ENCODE measurements at places on chromosomes 5 and 9.
A peak's percentile ranks its signal among the peaks of the same experiment; 100 is the strongest.

DNA sequence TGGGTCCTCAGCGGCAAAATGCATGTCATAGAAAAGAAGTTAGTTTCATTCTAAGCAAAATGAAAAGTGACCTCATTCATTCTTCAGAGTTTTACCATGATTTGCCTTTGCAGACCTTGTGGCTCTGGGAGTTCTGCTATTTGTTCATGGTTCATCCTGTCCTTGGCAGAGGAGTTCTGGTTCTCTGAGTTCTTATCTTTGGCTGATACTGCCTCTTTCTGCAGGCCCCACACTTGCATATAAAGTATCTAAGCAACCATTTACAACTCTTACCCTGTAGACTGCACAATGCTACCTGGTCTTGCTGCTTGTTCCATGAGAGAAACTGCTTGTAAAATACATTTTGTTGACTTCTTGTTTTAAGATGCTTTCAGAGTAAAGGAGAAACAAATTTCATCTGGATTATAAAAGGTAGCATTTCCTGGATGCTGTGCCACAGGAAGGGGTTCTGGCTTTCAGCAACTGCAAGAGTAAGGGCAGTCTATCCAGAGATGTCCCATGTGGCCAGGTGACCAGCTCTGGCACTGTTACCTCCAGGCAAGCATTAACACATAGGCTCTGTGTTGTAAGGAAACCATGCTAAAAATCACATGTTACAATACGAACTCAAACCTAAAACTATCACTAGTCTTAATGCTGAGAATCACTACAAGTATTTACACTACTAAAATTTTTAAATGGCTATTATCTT is 513.2 kb downstream of the SPOCK1 start:
- peak; percentile 70 for DNase-seq
- peak overlapping the region; percentile 63 for H3K27ac ChIP-seq
- H3K4me1 ChIP-seq, result peaks cover 21% of the 10 kb centered on the region
- no peaks in the 10 kb centered on the region for H3K27me3 ChIP-seq

DNA sequence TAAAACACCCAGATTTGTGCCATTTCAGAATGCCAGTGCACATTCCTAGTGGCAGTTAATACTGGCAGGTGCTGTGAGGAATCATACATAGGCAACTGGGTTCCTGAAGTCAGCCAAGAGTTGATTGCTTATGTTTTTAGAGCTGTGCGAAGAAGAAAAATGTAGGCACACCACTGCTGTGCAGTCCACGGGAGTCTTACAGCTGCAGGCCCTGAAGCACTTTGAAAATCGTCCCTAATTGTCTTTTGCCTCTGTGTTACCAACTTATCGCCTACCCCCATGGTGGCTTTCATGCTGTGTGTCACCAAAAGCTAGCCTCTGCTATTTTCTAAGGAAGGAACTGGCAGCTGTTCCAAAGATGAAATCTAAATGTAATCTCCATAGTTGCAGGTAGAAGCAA is 263.9 kb downstream of the ARRDC3 start:
- peaks cover 15% of the 10 kb centered on the region for H3K4me1 ChIP-seq
- no peak overlapping the region for H3K4me3 ChIP-seq
- no peaks in the 10 kb centered on the region for H3K36me3 ChIP-seq
- H3K27me3 ChIP-seq, result no peaks in the 10 kb centered on the region

DNA sequence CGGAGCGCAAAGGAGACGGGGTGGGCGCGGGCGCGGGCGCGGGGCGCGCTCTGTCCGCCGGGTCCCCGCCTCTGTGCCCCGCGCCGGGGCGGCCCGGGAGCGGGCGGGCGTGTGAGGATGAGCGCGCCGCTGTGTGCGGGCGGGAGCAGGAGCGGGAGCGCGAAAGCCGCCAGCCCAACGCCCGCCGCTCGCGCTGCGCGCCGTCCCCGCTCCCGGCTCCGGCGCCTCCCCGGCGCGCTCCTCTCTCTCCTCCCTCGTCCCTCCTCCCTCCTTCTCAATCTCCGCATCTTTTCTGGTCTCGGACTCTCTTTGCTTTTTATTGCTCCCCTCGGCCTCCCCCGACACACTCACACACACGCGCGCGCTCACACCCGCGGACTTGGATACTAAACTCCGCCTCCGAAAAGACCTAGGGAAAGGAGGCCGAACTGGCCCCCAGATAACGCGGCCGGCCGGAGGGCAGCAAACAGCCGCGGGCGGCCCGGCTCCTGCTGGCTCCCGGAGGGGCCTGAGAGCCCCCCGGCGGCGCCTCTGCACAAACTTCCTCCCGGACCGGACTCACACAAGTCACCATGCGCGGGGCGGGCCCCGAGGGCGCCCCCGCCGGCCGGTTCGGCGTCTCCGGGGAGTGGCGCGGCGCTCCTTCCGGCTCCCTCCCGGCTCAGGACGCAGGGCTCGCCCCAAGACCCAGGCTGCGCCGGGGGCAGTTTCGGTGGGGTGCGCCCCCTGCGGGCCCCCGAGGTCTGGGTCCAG is at the start of gene FIBCD1:
Gene FIBCD1 (minus strand): TSS at position 596 of the 753 bp plus-strand sequence. CDS start 640 bp downstream, outside the sequence.
- H3K27me3 ChIP-seq, result no peaks in the 10 kb centered on the region
- H3K4me3 ChIP-seq, result peak within 1 kb of the TSS; percentile 68
- H3K27ac ChIP-seq, result no peak within 1 kb of the TSS
- H3K36me3 ChIP-seq, result no peaks in the 10 kb centered on the region

DNA sequence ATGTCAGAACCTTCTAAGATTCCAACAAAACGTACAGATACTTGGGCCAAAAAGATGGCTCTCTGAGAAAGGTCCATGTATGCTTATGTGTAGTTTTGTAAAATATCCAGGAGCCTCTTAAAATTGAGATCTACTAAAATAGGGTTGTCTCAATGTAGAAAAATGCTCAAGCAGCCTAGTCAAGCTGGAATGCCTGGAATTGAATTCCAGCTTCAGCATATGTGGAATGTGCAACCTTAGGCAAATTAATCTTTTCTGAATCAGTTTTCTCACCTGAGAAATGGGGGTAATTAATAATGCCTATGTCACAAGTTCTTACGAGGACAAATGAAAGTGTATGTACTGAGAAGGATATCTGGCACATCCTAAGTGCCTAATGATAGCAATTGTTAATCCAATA is 662.4 kb downstream of the DTWD2 start:
- H3K4me3 ChIP-seq, result no peak overlapping the region
- H3K4me1 ChIP-seq, result no peaks in the 10 kb centered on the region
- no peak overlapping the region for H3K27ac ChIP-seq
- no peaks in the 10 kb centered on the region for H3K36me3 ChIP-seq

Measured in testis (tissue), 5 donors.